ENCODE measurements at places on chromosomes 1 and 21. TPM values are rescaled to one million over a fixed set of nuclear protein-coding genes. Genes with fewer than 3 reads are reported as not detected.

The AQP10 gene
- not detected for polyA plus RNA-seq

The UBE2J2 gene
- polyA plus RNA-seq: 86.1 TPM

The VCAM1 gene
- polyA plus RNA-seq: not detected

The AGT gene
- polyA plus RNA-seq: not detected

The S100A8 gene
- 1.7 TPM for polyA plus RNA-seq

The CYP4A11 gene
- polyA plus RNA-seq: not detected

The CD5L gene
- polyA plus RNA-seq: not detected

The NUF2 gene
- 1.4 TPM for polyA plus RNA-seq

The SMPDL3B gene
- not detected for polyA plus RNA-seq

The ADIPOR1 gene
- polyA plus RNA-seq: 56.8 TPM

The UBXN10 gene
- 0.03 TPM for polyA plus RNA-seq

The AZIN2 gene
- 5.1 TPM for polyA plus RNA-seq

The DENND1B gene
- 8.7 TPM for polyA plus RNA-seq

The FBLIM1 gene
- polyA plus RNA-seq: 0.41 TPM

The DPT gene
- polyA plus RNA-seq: not detected

The KCNAB2 gene
- 16.8 TPM for polyA plus RNA-seq

The OR2L13 gene
- polyA plus RNA-seq: not detected

The TDRD10 gene
- polyA plus RNA-seq: not detected

The CFHR3 gene
- polyA plus RNA-seq: not detected

The TMEM51 gene
- polyA plus RNA-seq: not detected

The ZNF593OS gene
- not detected for polyA plus RNA-seq

The AMY1B gene
- polyA plus RNA-seq: not detected

The PHGDH gene
- polyA plus RNA-seq: 25.7 TPM

The GPR37L1 gene
- polyA plus RNA-seq: 0.09 TPM

The RGS1 gene
- 3.4 TPM for polyA plus RNA-seq

The KRTAP20-3 gene
- polyA plus RNA-seq: not detected

The SFN gene
- polyA plus RNA-seq: not detected

The SMIM34 gene
- polyA plus RNA-seq: not detected

The WNT3A gene
- polyA plus RNA-seq: not detected

The MPL gene
- not detected for polyA plus RNA-seq

The MIS18A gene
- 13.8 TPM for polyA plus RNA-seq

The RAB3B gene
- not detected for polyA plus RNA-seq

The LCE2C gene
- not detected for polyA plus RNA-seq

The GPR52 gene
- not detected for polyA plus RNA-seq

The ARHGEF16 gene
- not detected for polyA plus RNA-seq

The AGL gene
- polyA plus RNA-seq: 10.8 TPM

The SRGAP2C gene
- 1.8 TPM for polyA plus RNA-seq

The RASSF5 gene
- 299 TPM for polyA plus RNA-seq

The TRPM2 gene
- polyA plus RNA-seq: 1.5 TPM

The TMEM222 gene
- polyA plus RNA-seq: 58.5 TPM

The OR2T33 gene
- polyA plus RNA-seq: not detected

The PLEKHG5 gene
- polyA plus RNA-seq: not detected

The C1orf185 gene
- polyA plus RNA-seq: not detected

The RGS18 gene
- polyA plus RNA-seq: 0.08 TPM

The F13B gene
- polyA plus RNA-seq: not detected

The PLXNA2 gene
- not detected for polyA plus RNA-seq
